ENCODE measurements at places on chromosomes 1 and 21.

DNA sequence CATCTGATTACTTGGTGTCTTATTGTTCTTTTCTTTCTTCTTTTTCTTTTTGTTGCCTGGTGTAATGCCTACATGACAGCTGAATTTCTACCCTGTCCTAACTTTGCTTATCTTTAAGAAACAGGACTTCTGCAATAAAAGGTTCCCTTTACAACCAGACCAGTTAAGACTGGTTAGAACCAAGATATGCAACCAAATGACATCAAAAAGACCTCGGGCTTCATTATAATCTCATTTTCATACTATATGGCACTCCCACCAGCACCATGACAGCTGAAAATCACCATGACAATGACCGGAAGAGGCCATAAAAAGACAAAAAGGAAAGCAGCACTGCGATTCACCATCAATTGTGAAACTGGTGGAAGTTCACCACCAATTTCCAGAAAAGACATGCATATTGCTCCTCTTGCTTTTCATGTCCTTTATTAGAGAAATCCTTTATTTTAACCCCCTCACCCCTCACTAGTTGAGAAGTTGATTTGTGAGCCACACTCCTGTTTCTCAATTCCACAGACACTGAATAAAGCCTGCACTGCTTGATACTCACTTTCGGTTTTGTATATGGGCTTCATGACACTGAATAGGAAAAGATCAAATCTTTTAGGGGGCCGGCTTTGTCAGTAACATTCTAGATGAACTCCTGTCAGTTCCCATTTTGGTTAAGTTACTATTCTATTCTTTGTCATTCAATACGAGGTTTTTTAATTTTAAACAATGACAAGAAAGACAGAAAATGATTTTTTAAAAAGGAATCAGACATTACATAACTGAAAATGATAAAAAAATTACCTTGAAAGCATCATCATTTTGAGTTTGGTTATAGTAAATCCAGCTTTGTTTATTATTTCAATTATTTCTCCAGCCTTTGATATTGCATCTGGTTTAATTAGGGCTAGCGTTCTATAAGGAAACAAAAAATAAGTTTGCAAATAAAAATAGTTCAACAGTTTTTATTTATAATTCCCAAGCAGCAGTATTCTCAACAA lies 58.1 kb downstream of the NME7 start:
- peak; percentile 66 for DNase-seq

GRCh38 chr1:218931324-218931723 lies 242.4 kb upstream of the LYPLAL1 start:
- no peak for DNase-seq

DNA sequence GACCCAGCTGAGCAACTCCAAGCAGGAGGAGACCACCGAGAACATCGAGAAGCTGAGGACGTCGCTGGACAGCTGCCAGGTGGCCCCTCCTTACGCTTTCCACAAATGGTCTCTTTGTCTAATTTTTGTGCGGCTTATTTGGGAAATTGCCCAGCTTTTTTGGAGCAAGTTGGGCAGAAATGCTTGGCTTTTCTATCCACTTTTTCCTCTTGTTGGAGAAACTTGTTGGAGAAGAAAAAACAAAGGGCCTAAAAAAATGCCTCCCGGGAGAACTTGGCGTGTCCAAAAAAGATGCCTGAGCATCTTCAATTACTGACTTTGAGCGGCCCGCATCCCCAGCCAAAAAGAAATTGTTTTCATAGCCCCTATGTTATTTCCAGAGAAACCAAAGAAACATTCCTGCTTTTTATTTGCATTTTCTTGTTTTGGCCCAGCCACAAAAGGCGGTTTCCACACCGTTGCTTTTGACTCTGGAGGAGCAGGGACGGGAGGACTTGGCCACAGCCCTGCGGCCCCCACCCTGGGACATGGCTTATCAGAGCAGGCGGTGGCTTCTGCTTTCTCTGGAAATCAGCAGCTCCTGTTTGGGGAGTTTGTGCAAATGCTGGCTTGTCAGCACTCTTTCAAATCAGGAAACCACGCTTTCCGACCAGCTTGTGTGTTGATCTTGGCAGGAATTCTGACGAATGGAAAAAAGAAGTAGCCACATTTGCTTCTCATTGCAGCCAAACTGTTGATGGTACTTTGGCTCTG lies 81.2 kb upstream of the EFHD2 start:
- DNase-seq, result peak; percentile 61

GRCh38 chr1:200626853-200627534 lies 6.4 kb upstream of the KIF14 start:
- DNase-seq, result no peak

GRCh38 chr1:38834937-38835827 lies 24.4 kb downstream of the RRAGC start:
- DNase-seq, result peak; percentile 81

GRCh38 chr1:177289532-177289931 lies 118.8 kb downstream of the BRINP2 start:
- DNase-seq, result no peak

DNA sequence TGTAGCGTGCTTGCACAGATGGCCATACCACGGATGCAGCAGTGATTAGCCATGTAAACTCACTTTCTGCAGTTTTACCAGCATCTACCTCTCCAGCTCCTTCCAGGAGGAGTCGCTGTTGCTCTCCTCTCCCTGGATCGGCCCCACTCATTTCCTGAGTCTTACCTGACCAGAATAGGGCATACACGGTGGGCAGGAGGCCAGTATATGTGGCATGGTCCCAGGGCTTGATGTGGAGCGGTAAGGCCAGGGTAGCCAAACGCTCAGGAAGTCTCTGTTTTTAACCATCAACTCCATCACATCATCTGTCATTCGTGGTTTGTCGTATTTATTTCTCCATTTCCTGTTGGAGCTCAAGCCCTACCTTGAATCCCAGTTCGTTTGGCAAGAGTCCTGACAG lies 163.4 kb upstream of the USP24 start:
- DNase-seq, result peak; percentile 15

- no peak for DNase-seq
Observed at GRCh38 chr1:90512441-90512840, 204.7 kb downstream of the BARHL2 start.

- peak; percentile 10 for DNase-seq
Observed at GRCh38 chr1:164559342-164560051, 513 bp downstream of the PBX1 start.

- DNase-seq, result no peak
Observed at GRCh38 chr1:180918519-180918918, 5.8 kb downstream of the KIAA1614 start.

DNA sequence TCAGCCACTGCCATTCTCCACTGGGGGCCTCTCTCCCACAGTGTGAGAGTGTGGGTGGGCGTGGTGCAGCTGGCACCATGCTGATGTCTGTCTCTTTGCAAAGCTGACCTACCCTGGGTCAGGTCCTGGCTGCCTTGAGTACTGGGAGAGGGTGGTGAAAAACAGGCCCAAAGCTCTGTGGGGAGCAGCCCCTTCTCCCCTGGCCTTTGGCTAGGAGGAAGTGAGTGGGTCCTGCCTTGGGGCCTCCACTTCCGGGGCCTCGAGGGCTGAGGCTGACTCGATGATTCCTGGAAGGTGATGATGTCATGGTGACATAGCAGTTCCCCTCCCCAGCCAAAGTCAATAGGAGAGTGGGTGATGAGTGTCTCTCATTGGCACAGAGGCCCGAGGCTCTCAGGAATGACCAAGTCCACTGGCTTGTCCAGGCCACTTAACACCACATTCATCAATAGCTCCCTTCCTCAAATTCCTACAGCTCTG lies 53.0 kb downstream of the IER5 start:
- DNase-seq, result peak; percentile 97

GRCh38 chr1:71655604-71656003 lies 574.8 kb upstream of the ZRANB2 start:
- no peak for DNase-seq

DNA sequence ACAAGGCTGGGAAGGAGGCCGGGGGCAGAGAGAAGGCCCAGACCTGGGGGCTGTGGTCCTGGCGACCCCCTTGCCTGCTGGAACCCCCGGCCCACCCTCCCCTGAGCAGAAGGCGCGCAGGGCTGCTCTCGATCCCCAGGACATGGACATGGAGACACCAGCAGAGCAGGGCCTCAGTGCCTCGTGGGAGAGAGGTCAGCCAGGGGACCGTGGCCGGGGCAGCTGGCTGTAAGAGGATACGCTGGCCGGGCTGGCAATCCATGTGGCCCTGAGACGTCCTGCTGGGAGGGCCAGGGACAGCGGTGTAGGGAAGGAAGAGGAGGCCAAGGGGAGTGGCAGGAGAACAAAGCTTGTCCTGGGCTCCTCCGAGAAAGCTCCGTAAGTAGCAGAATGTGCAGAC lies 132.2 kb downstream of the CASZ1 start:
- DNase-seq, result no peak

DNA sequence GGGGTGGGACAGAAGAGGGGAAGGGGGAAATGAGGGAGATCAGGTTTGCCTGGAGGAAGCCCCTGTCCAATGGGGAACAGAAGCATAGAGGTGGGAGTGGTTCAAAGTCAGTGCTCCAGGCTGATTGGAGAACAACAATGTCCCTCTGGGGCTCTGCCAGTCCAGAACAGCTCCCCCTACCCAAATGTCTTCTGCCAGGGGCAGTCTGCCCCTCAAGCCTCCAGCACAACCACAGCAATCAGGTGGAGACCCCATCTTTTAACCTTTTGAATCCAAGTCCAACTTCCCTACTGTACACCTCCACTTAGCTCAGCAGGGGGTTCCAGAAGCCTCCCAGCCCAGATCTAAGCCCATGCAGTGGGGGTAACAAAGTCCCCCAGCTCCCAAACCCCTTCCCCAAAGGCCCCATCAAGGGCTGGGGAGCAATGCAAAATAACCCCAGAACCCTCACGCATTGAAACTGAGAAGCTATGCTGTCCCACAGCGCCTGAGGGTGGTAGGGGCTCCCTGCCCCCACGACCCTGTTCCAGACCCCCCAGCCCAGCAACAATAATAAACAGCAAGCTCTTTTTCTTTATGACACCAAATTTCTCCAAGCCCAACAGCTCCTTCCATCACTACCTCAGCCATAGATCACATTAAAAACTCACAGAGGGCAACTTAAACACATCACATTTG lies 3.3 kb downstream of the AHDC1 start:
- no peak for DNase-seq

GRCh38 chr1:100868364-100868995 lies 26.2 kb downstream of the EXTL2 start:
- DNase-seq, result peak; percentile 51

DNA sequence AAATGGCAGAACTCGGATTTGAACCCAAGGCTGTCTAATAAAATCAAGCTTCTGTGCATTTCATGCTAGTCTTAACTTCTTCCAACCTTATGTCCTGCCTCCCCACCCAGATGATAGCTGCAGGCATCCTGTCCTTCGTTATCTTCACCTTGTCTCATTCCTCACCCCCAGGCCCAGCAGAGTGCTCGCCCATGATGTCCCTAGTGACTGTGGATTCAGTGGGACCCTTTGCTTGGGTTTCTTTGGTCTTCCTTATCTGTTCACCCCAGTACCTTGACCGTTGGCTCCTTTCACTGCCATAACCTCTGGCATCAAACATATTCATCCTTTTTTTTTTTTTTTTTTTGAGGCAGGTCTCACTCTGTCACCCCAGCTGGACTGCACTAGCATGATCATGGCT lies 5.6 kb upstream of the BSDC1 start:
- no peak for DNase-seq

GRCh38 chr1:84505493-84506001 lies 639 bp upstream of the SPATA1 start:
- DNase-seq, result no peak

GRCh38 chr1:221182791-221183533 lies 303.7 kb downstream of the HLX start:
- peak; percentile 92 for DNase-seq

GRCh38 chr1:243325305-243325890 lies 69.6 kb downstream of the SDCCAG8 start:
- peak; percentile 74 for DNase-seq

DNA sequence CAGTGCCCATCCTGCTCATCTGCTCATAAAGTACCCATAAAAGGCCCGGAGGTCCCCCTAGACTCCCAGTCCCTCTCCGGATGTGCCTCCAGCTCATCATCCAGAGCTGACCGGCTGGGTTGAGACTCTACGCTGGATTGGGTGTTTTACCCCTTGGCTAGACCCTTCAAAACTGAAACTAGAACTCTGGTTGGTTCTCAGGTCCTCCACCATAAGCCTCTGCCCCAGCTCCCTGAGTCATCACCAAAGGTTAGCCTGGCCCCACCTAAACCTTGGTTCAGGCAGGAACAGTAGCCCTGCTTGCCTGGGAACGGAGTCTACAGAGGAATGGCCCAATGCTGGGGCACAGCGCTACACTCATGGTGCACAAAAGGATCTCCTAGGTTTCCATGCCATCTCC lies 75.1 kb downstream of the TLR5 start:
- DNase-seq, result no peak

DNA sequence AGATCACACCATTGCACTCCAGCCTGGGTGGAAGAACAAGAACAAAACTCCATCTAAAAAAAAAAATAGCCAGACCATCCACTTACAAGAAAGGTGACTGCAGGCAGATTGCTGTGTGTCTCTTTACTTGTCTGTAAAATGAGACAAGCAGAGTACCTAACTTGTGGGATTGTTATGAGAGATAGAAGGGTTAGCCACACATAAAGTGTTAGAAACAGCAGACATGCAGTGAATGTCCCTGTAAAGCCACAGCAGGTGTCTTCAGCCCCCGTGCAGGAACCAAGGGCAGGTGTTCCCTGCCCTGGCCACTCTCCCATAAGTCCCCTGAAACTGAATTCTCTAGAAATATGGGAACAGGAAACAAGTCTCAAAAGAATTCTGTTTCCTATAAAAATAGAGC lies 40.8 kb upstream of the EFHD2 start:
- DNase-seq, result no peak

DNA sequence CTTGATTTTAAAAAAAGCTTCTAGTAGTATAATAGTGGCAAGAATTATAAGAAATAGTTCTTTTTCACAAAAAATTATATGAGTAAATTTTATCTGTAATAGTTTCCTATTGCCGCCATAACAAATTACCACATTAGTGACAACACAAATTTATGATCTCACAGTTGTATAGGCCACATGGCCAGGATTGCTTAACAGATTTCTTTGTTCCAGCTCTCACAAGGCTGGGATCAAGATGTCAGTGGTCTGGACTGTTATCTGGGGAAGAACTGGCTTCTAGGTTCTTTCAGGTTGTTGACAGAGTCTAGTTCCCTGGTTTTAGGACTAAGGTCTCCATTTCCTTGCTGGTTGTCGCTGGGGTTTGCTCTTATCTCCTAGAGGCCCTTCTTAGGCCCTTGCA lies 236.4 kb downstream of the USP25 start:
- no peak for DNase-seq

- no peak for DNase-seq
Observed at GRCh38 chr1:202800742-202801141, 7.5 kb downstream of the KDM5B start.

GRCh38 chr1:54161495-54162168 lies 8.8 kb upstream of the CDCP2 start:
- DNase-seq, result no peak

GRCh38 chr1:247375747-247376146 lies 40.2 kb upstream of the NLRP3 start:
- no peak for DNase-seq

GRCh38 chr1:40382601-40383000 lies 9.1 kb downstream of the SMAP2 start:
- DNase-seq, result no peak

DNA sequence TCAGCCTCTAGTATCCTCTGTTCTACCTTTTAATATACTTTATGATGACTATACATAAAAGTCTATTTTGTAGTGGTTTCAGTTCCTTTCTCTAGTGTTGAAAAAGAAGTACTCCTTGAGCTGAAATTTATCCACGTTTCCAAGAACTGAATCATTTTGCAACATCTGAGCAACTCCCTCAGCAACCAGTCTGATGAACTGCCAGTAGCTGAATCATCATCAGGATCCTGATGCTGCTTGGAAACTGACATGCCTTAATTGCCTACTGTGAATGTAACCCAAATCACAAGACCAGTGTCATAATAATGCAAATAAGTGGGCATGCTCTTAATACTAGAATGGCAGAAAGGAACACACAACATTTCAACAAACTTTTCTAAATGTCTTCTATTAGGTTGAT lies 103.3 kb downstream of the CYYR1 start:
- DNase-seq, result peak; percentile 78
